ENCODE measurements at places on chromosomes 4 and X.

DNA sequence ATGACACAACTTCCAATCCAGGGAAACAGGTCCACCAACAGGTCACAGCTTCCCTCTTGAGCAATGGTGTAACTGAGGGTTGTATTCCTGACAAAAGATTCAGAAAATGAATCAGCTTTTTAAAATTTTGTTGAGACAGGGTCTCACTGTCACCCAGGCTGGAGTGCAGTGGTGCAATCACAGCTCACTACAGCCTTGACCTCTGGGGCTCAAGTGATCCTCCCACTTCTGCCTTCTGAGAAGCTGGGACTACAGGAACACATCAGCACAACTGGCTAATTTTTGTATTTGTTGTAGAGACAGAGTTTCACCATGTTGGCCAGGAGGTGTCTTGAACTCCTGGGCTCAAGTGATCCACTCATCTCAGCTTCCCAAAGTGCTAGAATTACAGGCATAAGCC, 43.7 kb downstream of the SAT1 start:
- DNase-seq: no peak

GRCh38 chr4:73821325-73821724, 15.2 kb upstream of the CXCL6 start:
- no peak for DNase-seq

GRCh38 chrX:97984641-97985040, 1100.9 kb downstream of the RPA4 start:
- no peak for DNase-seq

- peak; percentile 44 for DNase-seq
Observed at GRCh38 chr4:82721819-82722423, 76.7 kb downstream of the SCD5 start.

DNA sequence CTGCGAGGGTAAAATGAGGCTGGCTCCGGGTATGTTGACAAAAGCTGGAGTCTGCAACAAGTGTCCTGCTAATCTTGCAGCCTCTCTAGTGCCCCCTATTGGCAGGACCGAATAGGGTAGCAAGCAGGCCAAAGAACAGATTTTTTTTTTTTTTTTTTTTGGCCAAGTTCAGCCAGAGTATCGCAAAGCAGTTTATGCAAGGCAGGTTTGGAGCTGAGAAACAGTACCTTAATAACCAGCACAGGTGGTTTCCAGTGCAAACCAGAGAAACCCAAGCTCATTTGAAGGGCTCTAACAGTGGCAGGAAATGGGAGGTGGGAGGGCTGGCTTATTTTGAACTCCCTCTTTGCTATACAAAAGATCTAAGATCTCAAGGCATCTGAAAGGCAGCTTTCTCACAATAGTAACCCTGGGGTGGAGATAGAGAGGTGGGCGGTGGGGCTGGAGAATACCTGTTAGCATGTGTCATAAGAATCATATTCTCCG, 38.2 kb upstream of the OCIAD2 start:
- DNase-seq: peak; percentile 11

GRCh38 chrX:102085706-102086105, 39.8 kb upstream of the TCEAL2 start:
- peak; percentile 1 for DNase-seq

GRCh38 chr4:182449930-182450439, 206.8 kb downstream of the TENM3 start:
- DNase-seq: peak; percentile 43

GRCh38 chrX:136214551-136214950, 36.6 kb downstream of the MAP7D3 start:
- DNase-seq: no peak

DNA sequence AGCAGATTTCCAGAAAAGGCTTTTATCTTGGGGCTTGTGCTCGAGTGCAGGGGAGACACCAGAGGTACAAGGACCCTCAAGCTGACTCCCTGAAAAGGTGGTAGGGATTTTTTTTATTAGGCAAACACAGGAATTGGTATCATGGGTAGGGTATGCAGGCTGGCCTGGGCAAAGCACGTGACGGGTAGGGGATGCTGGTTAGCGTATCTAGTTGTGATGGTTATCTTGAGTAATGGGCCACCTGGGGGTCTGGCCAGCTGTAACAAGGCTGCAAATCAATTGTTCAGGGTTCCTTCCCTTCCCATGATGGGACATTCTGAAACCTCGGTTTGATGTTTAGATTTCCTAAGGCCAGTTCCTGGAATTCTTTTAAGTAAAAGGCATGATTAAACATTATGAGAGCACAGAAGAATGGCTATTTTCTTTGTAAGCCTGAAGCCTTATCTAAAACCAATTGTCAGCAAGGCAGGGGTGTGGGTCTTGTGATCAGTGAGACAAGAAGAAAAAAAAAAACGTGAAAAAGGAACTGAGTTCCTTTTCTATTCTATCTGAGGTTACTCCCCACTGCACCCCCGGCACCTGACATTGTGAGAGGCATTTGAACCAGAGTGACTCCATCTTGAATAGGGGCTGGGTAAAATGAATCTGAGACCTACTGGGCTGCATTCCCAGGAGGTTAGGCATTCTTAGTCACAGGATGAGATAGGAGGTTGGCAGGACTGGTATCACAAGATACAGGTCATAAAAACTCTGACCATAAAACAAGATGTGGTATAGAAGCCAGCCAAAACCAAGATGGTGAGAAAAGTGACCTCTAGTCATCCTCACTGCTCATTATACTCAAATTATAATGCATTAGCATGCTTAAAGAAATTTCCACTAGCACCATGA, 64.2 kb upstream of the S100G start:
- no peak for DNase-seq

- no peak for DNase-seq
Observed at GRCh38 chr4:153039542-153040185, 103.5 kb downstream of the FHDC1 start.

DNA sequence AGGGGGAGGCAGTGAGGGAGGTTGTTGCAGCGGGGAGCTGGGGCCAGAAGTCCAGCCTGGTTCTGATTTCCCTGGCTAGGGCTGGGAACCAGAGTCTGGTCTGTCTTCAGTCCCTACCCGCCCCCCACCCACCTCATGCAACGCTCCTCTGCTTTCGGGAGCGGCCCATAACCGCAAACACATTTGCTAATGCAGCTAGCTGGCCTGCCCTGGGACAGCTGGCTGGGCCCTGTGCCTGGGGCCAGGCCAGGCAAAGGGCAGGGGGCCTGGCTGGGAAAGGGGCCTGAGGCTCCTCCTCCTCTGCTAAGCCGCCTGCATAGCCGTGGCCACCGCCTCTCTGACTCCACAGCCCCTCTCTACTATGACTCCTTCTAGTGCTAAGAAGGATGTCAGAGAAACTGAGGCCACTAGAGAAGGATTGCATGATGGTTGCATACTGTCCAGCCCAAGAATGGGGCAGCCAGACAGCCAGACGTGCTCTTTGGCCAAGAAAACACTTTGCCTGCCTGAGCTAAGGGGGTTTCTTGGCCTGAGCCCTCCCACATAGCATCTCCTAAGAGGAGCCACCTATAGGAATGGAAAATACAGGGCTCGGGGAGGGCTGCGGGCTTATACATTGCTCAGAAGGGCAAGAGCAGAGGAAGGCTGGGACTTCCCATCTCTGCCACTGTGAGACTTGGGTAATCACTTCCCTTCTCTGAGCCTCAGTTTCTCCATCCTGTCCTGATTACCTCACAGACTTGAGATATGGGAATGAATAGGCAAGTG, 76.9 kb downstream of the PJA1 start:
- no peak for DNase-seq

GRCh38 chr4:184801781-184802696, 23.7 kb downstream of the ACSL1 start:
- DNase-seq: no peak

DNA sequence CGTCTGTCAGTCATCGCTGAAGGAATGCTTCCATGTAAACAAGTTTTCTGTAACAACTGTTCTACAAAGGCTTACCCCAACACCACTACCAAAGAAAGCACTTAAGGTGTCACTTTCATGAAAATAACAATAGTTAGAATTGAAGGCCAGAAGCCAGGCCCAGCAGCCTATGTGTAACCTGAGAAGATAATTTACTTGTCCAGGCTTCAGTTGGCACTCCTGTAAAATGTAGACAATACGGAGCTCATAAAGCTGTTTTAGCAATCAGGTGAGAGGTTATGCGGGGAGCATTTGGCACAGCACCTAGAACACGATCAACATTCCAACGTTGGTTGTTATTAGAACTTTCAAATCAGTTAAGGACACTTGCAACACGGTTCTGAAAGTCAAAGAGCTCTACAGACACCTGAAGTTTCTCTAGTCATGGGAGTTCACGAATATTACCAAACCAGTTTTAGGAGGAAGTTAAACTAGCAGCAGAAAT, 15.7 kb downstream of the ADGRA3 start:
- DNase-seq: no peak

- peak; percentile 56 for DNase-seq
Observed at GRCh38 chr4:25799522-25799921, 63.3 kb downstream of the SEL1L3 start.

DNA sequence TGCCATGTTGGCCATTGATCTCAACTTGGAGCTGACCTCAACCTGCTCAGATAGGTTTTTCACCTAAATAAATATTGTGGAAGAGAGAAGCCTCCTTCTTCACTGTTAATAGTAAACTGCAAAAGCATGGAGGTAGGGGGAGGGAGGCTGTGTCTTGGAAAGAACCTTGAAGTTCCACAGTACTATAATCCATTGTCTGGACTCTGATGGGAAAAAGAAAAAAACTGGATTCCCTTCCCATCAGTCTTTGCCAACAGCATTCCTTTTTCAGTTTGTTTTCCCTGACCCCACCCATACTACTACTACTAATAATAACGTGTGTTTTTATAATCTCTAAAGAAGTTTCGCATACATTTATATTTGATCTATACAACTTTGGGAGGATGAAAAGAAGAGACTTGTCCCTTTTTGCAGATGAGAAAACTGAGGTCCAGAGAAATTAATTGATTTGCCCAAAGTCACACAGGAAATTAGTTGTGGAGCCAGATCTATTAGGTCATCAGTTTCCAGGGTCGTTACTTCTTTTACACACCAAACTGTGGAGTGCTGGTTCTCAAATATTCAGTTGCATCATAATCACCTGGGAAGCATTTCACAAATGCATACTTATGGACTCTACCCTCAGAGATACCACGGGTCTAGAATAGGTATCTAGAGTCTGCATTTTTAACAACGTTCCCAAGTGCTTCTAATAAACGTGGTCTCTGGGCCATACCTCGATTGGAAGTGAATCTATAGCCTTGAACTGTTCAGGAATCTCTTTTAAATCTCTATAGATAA, 59.1 kb downstream of the LUZP4 start:
- DNase-seq: no peak

- DNase-seq: no peak
Observed at GRCh38 chrX:542179-542578, 88.4 kb upstream of the SHOX start.

GRCh38 chrX:130224810-130225209, 43.9 kb downstream of the ZNF280C start:
- DNase-seq: no peak

- no peak for DNase-seq
Observed at GRCh38 chr4:76595435-76595834, 160.4 kb downstream of the SHROOM3 start.

GRCh38 chrX:84175958-84176357, 12.0 kb downstream of the RPS6KA6 start:
- no peak for DNase-seq

- DNase-seq: no peak
Observed at GRCh38 chr4:170336238-170336775, 246.6 kb upstream of the AADAT start.

DNA sequence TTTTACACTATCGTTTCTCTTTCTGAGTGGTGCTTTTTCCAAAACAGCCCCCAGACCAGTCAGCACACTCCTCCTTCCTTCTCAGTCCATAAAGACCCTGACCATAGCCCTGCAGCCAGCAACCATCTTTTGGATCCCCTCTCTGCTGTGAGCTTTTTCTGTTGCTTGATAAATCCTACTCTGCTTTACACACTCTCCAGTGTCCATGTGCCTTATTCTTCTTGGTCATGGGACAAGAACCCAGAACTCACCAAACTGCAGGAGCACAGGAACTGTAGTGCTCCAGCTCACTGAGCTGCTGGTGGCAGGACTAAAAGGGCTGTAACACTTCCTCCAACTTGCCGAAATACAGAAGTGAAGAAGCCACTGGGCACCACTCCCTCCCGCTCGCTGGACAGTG, 32.5 kb downstream of the COX18 start:
- DNase-seq: no peak

DNA sequence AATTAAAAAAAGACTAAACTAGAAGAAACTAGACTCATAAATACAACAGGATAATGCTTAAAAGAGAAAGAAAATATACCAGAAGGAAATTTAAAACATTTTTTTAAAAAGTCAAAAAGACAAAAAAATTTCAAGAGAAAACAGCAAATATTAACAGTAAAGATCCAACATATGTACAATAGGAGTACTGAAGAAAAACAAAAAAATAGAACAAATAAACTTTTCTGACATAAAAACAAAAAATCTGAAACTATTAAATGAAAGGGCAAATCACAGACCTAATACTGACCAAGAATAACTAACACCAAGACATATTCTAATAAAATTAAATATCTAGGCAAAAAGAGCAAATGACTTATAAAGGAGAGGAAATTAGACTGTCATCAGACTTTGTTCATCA, 11.5 kb downstream of the DNAJB14 start:
- no peak for DNase-seq

DNA sequence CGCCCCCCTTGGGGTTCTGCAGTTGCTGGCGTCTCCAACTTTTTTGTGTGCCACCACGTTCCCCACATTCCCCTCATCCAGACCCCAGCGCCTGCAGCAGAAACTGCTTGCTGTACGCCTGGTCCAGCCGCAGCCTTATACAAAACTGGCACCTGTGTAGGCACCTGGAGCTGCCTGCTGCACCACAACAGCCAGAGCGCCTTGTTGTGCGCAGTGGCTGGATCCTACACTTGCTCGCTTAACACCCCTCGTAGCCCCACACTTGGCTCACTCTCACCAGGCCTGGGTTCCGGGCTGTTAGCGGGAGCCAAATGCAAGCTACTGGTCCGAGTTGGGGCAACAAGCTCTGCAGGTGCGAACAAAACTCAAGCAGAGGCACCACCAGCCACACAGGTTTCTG, 136.8 kb downstream of the TECRL start:
- DNase-seq: no peak

DNA sequence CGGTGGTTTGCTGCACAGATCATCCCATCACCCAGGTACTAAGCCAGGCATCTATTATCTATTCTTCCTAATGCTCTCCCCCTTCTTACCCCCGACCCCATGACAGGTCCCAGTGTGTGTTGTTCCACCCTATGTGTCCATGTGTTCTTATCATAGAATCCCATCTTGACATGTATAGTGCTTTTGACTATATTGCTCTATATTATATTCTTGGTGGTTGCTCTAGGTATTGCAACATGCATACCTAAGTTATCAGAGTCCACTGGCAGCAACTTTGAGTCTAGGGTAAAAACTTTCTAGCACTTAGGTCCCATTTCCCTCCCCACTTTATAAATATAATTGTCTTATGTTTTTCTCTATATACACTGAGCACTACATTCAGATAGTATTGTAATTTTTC, 170.3 kb downstream of the TBX22 start:
- DNase-seq: no peak

Measured in cerebellar cortex (tissue), 1 donor.